ENCODE measurements at places on chromosomes 12 and 14.

DNA sequence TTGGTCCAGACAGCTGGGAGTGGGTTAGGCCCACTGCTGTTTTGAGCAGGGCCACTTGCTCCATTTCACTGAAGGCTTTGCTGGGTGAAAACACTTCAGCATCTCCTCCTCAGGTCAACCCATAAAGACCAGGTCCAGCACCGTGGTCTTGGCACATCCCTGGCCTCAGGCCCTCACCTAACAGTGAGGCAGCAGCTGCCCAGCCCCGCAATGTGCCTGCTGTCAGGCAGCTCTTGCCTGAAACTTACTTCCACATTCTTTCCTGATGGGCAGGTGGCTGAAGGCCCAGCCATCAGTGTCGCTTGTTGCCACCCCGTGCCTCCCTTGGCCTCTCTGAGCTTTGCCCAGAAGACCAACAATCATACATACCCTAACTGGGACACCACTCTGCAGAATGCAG lies 54.4 kb downstream of the ANAPC7 start:
- DNase-seq, result no peak

- DNase-seq, result no peak
Observed at GRCh38 chr12:42498549-42499247, 90.8 kb downstream of the PRICKLE1 start.

- DNase-seq, result no peak
Observed at GRCh38 chr12:15168026-15168678, 53.1 kb downstream of the RERG start.

DNA sequence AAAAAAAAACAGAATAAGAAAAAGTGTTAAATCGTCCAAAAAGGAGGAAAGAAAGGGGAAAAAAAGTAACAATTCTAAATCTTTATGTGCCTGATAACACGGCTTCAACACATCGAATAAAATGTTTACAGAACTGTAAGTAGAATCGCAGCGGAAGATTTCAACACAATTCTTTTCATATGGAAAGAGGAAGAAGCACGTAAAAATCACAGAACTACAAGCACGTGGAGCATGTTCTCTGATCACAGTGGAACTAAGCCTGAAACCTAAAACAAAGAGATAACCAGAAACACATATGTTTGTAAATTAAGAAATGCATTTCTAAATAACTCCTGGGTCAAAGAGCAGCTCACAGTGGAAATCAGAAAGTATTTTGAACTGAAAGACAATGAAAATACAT lies 8.7 kb downstream of the CLEC7A start:
- no peak for DNase-seq

DNA sequence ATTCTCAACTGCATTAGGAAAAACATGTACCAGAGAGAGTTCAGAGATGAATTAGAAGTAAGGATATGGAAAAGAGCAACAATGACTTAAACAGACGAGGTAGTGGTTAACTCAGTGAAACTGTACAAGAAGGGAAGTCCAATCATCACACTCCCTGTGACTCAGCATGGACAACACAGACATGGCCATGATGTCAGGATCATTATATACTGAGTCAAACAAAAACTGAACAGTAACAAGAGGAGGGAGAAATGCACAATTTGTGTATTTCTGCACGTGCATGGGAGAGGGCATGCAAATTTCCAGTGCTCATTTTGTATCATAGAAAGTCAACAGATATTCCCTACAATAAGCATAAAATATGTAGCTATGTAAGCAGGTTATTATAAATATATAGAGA lies 1037.8 kb downstream of the BCL11B start:
- DNase-seq, result no peak

GRCh38 chr12:100745378-100746071 lies 49.1 kb upstream of the ANO4 start:
- DNase-seq, result no peak

GRCh38 chr14:63770187-63770807 lies 42.4 kb upstream of the SGPP1 start:
- DNase-seq, result peak; percentile 57

- DNase-seq, result no peak
Observed at GRCh38 chr12:49669796-49670195, 37.4 kb downstream of the FMNL3 start.

- no peak for DNase-seq
Observed at GRCh38 chr14:65260786-65261185, 151.7 kb upstream of the FUT8 start.

DNA sequence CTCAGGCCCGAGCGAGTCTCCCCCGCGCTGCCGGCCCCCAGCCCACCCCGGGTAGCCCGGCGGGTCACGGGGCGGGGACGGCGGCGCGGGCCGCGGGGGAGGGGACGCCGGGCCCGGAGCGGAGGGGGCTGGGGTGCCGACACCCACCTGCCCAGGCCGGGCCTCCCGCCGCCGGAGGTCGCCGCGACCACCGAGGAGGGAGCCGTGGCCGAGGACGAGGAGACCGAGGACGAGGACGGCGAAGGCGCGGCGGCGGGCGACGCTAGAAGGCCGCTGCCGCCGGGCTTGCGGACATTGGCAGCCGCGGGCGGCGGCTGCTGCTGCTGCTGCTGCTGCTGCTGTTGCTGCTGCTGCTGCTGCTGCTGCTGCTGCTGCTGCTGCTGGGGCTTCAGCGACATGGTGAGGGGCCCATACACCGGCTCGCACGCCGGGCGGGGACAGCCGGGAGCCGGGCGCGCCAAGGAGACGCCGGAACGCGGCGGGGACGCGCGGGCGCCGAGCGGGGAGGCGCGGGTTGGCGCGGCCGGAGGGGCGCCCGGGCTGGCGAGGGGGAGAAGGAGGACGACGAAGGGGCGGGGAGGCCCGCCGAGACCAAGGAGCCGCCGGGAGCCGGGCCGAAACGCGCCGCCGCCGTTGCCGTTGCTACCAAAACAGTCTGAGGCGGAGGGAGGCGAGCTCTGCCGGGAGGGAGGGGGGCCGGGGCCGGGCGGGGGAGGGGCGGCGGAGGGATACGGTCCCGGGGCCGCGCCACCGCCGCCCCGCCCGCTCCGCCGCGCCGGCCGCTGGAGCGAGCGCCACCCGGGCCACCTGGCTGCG lies at the start of gene ATXN2:
Gene ATXN2 (minus strand): TSS at position 679 of the 816 bp plus-strand sequence. CDS start 281 bp downstream, at position 398.
- peak; percentile 51 for DNase-seq

GRCh38 chr14:70803321-70804310 lies 5.7 kb downstream of the MAP3K9 start:
- no peak for DNase-seq
